ENCODE measurements at places on chromosomes 12 and 14.
A peak's percentile ranks its signal among the peaks of the same experiment; 100 is the strongest.

DNA sequence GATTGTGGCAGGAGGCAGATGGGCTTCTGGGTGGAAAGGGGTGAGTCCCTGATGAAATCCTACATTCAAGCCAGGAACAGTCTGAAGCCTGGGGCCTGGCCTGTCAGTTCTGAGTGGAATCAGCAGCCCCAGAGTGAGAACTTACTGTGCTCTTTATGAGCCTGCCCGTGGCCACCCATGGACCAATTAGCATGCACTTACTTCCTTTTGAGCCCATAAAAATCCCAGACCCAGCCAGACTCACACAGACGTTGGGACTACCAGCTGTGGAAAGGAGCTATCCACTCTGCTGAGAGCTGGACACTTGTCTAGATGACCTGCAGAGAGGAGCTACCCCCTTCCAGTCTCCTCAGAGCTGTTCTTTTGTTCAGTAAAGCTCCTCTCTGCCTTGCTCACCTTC lies 104.5 kb downstream of the MNAT1 start:
- DNase-seq, result no peak

DNA sequence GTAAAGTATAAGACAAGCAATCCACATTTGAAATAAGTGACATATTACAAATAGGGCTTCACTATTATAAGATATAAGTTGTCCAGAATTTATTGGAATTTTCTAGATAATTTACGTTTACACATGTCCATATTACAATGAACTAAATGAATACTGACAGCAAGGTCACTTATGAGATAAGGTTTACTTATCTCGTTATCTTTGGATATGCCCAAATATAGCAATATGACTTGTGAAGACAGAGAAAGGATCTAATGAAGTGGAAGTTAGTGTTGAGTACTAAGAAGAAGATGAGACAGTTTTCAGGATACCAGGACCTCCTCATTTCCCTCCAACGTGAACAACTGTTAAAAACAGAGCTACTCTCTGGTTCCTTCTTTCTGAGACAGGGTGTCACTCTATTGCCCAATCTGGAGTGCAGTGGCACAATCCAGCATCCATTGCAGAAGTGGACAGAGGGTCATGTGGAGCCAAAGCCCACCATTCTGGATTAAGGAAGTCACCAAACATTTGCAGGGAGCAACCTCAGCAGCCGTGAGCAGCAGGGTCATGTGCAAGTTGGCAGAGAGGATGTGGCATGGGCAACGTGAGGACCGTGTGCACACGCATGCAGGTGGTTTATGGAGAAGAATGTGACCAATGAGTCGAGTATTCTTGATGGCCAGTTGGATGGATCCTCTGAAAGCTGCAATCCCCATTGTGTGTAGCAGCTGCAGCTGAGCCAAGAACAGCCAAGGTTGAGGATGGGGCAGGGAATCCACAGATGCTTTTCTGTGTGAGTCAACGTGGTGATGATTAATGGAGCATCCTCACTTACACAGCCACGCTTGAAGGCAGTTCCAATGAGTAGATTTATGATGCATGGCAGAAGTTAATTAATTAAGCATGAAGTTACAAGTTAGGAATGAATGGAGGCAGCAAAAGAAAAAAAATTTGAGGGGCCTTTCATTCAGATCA lies 111.0 kb downstream of the BICD1 start:
- DNase-seq, result peak; percentile 7

DNA sequence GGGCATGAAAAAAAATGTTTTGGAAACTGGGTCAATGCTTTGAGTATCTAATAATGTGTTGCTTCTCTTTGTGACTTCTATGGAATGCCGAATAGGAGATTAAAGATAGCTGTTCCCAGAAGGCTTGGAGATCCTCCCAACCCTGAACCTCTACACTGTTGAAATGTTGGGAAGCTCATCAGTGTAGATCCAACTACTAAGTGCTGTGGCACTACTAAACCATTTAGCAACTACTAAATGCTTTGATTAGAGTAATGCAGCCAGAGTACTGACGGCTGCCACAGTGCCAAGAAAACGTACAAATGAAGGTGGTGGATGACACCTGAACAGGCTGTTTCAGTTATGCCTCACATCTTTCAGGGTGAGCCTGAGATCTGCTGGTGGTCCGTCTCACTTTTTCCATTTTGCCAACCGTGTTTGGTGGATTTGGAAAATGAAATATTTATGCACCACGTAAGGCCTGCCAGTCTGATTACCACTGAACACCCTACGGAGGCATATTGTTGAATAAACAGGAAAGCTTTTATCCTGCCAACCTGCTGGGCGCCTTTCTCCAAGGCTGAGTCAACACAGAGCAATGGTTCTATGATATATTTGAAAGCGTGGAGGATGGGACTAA lies 938.0 kb upstream of the FLRT2 start:
- no peak for DNase-seq

DNA sequence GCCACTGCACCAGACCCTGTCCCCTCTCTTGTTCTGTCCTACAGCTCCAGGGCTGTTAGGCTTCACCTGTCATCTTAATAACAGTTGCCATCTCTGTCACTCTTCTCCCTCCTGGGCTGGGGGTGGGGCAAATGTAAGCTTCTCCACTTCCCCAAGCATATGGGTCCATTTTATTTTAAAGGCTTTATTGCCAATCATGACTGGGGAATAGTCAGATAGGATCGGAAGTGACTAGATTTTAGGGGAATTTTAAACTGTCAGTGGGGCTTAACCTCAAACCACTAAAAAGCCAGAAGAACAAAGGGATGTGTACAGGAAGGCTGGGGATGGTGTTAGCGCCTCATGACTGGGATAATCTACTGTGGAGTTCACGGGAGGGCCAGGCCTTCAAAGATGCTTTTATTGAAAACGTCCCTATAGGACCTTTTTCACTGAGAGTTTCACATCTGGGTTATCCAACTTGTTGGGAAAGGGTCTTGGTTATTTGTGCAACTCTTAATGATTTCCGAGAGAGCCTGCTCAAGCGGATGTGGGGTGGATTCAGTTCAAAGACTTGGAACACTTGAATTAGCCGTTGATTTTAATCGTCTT lies 41.6 kb downstream of the CHST11 start:
- DNase-seq, result no peak

DNA sequence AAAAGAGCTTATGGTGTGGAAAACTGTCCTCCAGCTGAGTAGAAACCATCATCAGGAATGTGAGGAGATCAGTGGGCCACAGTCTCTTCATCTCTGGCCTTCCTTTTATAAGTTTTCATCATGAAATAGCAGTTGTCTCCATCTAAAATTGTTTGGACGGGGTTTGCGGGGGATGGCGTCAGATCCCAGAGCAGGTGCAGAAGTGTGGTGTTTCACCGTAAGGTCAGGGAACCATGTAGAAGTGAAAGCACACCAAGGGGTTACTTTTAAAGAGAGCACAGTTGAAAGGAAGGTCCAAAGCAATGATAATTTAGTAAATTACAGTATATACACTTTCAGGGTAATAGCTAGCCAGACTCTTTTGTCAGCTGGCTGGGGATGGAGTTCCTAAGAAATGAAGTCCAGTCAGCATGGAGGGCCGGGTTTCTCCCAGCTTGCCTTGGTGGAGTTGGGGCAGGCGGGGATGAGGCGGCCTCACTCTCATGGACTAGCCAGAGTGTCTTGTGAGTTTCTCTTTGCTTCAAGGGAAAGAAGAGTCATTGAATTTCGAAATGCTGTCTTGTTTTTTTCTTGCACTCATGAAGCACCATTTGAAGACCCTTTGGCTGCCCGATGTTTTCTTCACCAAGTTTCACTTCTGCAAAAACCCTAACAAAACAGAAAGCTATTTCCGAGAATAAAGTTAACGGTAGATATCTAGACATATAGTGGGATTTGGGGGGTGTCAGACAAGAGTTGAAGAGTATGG lies 100.6 kb downstream of the ETV6 start:
- DNase-seq, result no peak

DNA sequence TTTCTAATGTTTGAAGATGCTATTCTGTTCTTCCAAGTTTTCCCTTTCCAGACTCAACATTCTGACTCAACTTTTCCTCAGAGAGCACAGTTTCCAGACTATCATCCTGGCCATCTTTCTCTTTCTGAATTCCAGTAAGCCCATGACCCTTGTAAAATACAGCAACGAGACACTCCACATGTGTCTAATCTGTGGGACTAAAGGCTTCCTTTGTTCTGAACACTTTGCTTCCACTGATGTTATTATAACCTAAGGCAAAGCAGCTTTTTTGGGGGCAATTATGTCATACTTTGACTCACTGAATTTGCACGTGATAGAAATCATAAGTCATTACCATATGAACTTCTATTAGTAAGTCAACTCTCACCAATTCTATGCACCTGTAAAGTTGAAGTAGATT lies 6.3 kb upstream of the ART4 start:
- no peak for DNase-seq

DNA sequence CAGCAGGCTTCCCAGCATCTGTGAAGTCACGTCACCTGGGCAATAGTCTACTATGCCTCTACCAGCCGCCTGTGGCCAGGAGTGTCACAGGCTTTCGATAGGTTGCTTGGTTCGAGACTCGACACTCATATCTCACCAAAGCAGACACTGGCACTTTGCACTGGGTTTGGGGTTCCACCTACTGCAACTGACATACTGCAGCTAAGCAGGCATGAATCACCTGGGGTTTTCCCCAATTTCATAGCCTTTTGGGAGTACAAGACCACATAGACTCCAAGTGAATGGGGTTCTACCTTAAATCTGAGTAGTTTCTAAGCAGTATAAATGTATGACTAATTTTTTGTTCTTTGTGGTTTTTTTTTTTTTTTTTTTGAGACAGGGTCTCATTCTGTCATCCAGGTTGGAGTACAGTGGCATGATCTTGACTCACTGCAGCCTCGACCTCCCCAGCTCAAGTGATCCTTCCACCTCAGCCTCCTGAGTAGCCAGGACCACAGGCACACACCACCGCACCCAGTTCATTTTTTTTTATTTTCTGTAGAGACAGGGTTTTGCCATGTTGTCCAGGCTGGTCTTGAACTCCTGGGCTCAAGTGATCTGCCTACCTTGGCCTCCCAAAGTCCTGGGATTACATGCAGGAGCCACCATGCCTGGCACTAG lies 32.1 kb downstream of the DMAC2L start:
- no peak for DNase-seq

GRCh38 chr14:78070344-78070743 lies 99.8 kb upstream of the NRXN3 start:
- DNase-seq, result no peak

GRCh38 chr12:132583411-132583710 lies 27.0 kb downstream of the LRCOL1 start:
- DNase-seq, result no peak

Data from kidney capillary endothelial cell (primary cell).